ENCODE measurements at places on chromosomes 2 and 18. TPM values are rescaled to one million over a fixed set of nuclear protein-coding genes. Genes with fewer than 3 reads are reported as not detected.

The IL1F10 gene
- not detected for total RNA-seq

The EMX1 gene
- not detected for total RNA-seq

The IL37 gene
- not detected for total RNA-seq

The C2orf78 gene
- total RNA-seq, result not detected

The SEPTIN10 gene
- total RNA-seq, result 47.0 TPM

The MAP2 gene
- 6.7 TPM for total RNA-seq

The POTEI gene
- not detected for total RNA-seq

The FHOD3 gene
- 114 TPM for total RNA-seq

The ACTG2 gene
- total RNA-seq, result 23.8 TPM

Data from right atrium auricular region (tissue), 2 donors.